ENCODE measurements at places on chromosomes 7 and 10. TPM values are rescaled to one million over a fixed set of nuclear protein-coding genes. Genes with fewer than 3 reads are reported as not detected.

Gene NUTM2A
- 1.6 TPM for total RNA-seq

Gene PILRA
- total RNA-seq, result 2.3 TPM

Gene MRC1
- 6.3 TPM for total RNA-seq

Gene HNRNPF
- total RNA-seq, result 80.8 TPM

Gene CLIP2
- total RNA-seq, result 9.9 TPM

Gene VGF
- 0.08 TPM for total RNA-seq

Gene ZNF438
- total RNA-seq, result 12.5 TPM

Gene SPAG6
- total RNA-seq, result not detected

Gene OR2A12
- total RNA-seq, result not detected

All from cardiac septum (tissue), 1 donor.